ENCODE measurements at places on chromosomes 13 and 19.

GRCh38 chr19:36527341-36527740 is 730 bp downstream of the ZNF260 start:
- H3K36me3 ChIP-seq = peaks cover 30% of the 10 kb centered on the region
- peak overlapping the region; percentile 56 for H3K27ac ChIP-seq
- H3K4me3 ChIP-seq = peak overlapping the region; percentile 43
- no peaks in the 10 kb centered on the region for H3K4me1 ChIP-seq
- no peak for DNase-seq
- no peaks in the 10 kb centered on the region for H3K27me3 ChIP-seq

GRCh38 chr13:29543230-29544215 is 52.0 kb downstream of the SLC7A1 start:
- H3K36me3 ChIP-seq = peaks cover 42% of the 10 kb centered on the region
- H3K27ac ChIP-seq = no peak overlapping the region
- H3K27me3 ChIP-seq = no peaks in the 10 kb centered on the region

GRCh38 chr19:21127898-21128297 is 13.9 kb upstream of the ZNF431 start:
- no peak for DNase-seq
- H3K27me3 ChIP-seq = no peaks in the 10 kb centered on the region
- no peak overlapping the region for H3K4me3 ChIP-seq
- 0 out of 2 replicates have a peak, but pooled peaks cover 3% of the 10 kb centered on the region for H3K36me3 ChIP-seq
- no peak overlapping the region for H3K27ac ChIP-seq

DNA sequence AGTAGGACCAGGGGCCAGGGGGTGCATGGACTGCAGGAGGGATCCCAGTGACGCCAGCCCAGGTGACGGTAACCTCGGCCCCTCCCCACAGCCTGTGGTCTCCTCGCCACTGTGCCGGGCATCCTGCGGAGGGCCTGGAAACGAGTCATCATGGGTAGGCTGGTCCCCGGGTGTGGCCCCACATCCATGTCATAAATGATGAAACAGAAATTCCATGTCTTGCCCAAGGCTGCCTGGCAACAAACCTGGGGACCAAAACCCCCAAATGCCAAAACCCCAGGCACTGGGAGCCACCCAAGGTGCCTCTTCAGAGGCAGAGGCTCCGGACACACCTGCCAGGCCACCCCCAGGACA is 20.9 kb downstream of the MAP2K2 start:
- H3K4me3 ChIP-seq = no peak overlapping the region
- no peaks in the 10 kb centered on the region for H3K27me3 ChIP-seq
- H3K36me3 ChIP-seq = peaks cover 40% of the 10 kb centered on the region
- no peaks in the 10 kb centered on the region for H3K4me1 ChIP-seq
- H3K27ac ChIP-seq = no peak overlapping the region
- no peak for DNase-seq

- DNase-seq = no peak
- no peak overlapping the region for H3K4me3 ChIP-seq
- no peaks in the 10 kb centered on the region for H3K36me3 ChIP-seq
- H3K27me3 ChIP-seq = no peaks in the 10 kb centered on the region
- no peak overlapping the region for H3K27ac ChIP-seq
Observed at GRCh38 chr19:33904681-33905080, 108.0 kb downstream of the KCTD15 start.

- no peak overlapping the region for H3K4me3 ChIP-seq
- no peak overlapping the region for H3K27ac ChIP-seq
- H3K36me3 ChIP-seq = peaks cover 66% of the 10 kb centered on the region
- no peak for DNase-seq
- peaks cover 12% of the 10 kb centered on the region for H3K4me1 ChIP-seq
Observed at GRCh38 chr19:11044431-11044830, 44.8 kb upstream of the LDLR start.

GRCh38 chr13:46598820-46599180 is 45.8 kb downstream of the LRCH1 start:
- H3K27me3 ChIP-seq = no peaks in the 10 kb centered on the region
- peaks cover 39% of the 10 kb centered on the region for H3K4me1 ChIP-seq
- H3K4me3 ChIP-seq = no peak overlapping the region
- no peak overlapping the region for H3K27ac ChIP-seq
- H3K36me3 ChIP-seq = 0 out of 2 replicates have a peak, but pooled peaks cover 2% of the 10 kb centered on the region

GRCh38 chr19:38211151-38211591 is 12.9 kb downstream of the DPF1 start:
- no peak overlapping the region for H3K27ac ChIP-seq
- H3K36me3 ChIP-seq = 0 out of 2 replicates have a peak, but pooled peaks cover 5% of the 10 kb centered on the region
- no peaks in the 10 kb centered on the region for H3K27me3 ChIP-seq
- no peak for DNase-seq

DNA sequence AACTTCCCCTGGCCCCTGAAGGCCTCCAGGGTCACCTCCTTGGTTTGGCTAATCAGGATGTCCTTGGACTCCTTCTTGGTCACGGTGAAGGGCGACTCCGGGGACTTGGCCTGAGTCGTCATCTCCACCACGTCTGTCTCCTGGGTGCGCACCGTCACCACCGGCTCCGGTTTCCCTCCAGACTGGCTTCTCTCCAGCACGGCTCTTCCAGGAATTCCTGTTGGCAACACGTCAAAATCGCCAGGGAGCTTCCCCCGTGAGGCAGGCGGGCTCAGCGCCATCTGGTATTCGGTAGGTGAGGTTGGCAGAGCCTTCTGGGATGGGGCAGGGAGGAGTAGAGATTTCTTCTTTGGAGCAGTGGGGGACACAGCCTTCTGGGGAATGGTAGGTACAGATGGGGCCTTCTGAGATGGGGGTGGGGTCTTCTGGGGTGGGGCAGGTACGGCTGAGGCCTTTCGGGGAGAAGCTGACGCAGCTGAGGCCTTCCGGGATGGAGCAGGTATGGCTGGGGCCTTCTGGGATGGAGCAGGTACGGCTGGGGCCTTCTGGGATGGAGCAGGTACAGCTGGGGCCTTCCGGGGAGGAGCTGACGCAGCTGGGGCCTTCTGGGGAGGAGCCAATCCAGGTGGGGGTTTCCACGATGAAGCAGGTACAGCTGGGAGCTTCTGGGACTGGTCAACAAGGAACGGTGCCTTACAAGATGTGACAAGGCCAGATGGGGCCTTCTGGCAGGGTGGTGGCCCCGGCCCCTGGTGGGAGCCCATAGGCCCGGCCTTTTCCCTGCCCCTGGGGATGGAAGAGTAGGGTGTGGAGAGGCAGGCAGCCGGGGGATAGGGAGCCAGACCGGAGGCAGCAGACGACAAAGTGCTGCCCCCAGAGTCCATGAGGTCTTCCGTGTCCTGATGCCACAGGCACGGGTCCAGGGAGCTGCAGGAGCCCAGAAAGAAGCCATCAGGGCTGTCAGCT is 3.8 kb downstream of the GARIN5B start:
- no peaks in the 10 kb centered on the region for H3K36me3 ChIP-seq
- H3K27ac ChIP-seq = no peak overlapping the region
- H3K27me3 ChIP-seq = no peaks in the 10 kb centered on the region

DNA sequence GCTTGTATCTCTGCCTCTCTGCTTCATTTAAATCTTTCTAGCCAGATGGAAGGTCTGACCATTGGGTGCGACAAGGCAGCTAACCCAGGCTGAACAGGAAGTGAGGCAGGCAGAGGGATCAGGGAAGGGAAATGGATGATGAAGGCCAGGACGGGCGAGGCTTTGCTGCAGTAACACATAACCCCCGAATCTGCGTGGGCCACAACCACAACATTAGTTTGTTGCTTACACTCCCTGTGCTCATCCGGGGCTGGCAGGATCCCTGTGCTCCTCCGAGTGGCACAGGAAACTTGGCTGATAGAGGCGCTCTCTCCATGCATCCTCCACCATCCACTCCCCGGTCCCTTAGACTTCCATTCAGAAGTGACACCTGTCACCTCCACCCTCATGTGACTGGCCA is 1.1 kb upstream of the FLT3LG start:
- peaks cover 6% of the 10 kb centered on the region for H3K4me1 ChIP-seq
- no peak for DNase-seq
- H3K27ac ChIP-seq = no peak overlapping the region
- H3K4me3 ChIP-seq = no peak overlapping the region

GRCh38 chr19:15397782-15398181 is 18.2 kb upstream of the AKAP8 start:
- H3K27me3 ChIP-seq = no peaks in the 10 kb centered on the region
- no peak overlapping the region for H3K27ac ChIP-seq
- no peak overlapping the region for H3K4me3 ChIP-seq
- DNase-seq = no peak

DNA sequence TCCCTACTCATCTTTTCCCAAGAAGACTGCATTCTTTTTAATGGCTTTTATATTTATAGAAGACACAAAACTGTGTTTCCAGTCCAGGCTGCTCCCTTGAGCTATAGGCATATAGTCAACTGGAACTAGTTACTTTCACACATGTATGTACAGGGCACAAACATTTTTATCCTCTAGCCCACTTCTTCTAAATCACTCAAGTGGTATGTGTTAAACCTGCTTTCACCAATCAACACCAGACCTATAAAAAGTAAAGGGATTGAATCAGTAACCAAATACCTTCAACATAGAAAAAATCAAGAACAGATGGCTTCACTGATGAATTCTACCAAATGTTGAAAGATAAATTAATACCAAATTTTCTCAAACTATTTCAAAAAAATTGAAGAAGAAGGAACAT is 584.2 kb upstream of the SLITRK1 start:
- H3K27me3 ChIP-seq = no peaks in the 10 kb centered on the region
- no peak overlapping the region for H3K27ac ChIP-seq
- DNase-seq = no peak
- no peaks in the 10 kb centered on the region for H3K4me1 ChIP-seq
- no peak overlapping the region for H3K4me3 ChIP-seq

DNA sequence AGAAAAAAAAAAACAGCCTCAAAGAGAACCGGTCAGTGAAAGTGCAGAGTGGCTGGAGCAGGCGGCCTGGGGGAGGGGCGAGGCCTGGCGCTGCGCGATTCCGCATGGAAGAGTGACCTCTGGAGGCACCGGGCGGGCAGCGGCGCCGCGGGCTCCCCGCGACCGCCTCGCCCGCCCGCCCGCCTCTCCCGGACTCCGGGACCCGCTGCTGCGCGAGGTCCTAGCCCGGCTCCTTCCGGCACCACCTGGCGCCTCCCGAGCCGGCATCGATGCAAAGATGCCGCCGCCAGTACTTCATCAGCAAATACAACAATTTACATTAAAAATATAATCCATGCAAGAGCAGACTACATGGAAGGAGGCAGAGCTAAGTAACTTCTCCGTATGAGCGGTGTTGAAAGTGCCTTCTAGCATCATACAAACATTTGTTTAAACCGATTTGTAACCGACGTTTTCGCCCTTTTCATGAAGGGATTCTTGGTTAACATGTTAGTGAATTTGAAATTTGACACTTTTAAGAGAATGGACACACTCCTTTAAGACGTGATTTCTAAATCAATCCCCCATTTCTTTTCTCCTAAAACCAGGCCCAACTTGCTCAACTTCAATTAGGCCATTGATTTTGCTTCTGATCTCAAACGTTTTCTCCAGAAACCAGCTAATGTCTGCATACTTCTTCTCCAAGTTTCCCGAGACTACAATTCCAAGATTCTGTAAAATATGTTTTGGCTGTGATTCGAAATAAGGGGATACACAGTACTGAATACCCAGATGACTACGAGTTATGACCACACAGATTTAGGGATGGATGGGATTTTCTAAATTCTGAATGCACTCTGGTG is 2.1 kb downstream of the EFNB2 start:
- DNase-seq = peak; percentile 73
- peak overlapping the region; percentile 83 for H3K27ac ChIP-seq
- peaks cover 51% of the 10 kb centered on the region for H3K36me3 ChIP-seq

DNA sequence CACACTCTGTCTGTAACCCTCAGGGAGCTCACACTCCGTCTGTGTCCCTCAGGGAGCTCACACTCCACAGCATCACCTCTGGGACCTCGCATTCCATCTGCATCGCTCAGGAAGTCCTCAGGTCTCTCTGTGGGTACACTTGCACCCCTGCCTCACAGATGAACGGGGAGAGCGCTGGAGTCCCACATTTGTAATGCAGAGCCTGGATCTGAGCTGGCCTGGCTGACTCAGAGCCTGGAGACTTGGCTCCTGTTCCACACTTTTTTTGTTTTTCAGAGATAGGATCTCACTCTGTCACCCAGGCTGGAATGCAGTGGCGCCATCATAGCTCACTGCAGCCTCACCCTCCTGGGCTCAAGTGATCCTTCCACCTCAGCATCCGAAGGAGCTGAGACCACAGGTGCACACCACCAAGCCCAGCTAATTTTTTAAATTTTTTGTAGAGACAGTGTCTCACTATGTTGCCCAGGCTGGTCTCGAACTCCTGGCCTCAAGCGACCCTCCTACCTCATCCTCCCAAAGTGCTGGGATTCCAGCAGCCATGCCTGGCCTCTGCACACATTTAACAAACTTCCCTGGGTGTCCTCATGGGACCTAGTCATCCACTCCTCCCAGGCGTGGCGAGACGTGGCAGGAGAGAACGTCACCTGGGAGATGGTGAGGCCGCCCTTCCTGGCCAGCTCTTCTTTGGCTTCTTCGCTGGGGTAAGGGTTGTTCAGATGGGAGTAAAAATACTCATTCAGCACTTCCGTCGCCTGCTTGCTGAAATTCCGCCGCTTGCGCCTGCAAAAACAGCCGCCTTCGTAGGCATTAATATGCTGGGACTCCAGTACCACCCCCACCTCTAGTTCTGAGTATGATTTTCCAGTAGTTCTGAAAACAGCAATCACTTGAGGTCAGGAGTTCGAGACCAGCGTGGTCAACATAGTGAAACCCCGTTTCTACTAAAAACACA is 31.0 kb downstream of the CILP2 start:
- H3K4me3 ChIP-seq = no peak overlapping the region
- H3K27ac ChIP-seq = no peak overlapping the region
- H3K4me1 ChIP-seq = no peaks in the 10 kb centered on the region
- H3K36me3 ChIP-seq = peaks cover 6% of the 10 kb centered on the region

DNA sequence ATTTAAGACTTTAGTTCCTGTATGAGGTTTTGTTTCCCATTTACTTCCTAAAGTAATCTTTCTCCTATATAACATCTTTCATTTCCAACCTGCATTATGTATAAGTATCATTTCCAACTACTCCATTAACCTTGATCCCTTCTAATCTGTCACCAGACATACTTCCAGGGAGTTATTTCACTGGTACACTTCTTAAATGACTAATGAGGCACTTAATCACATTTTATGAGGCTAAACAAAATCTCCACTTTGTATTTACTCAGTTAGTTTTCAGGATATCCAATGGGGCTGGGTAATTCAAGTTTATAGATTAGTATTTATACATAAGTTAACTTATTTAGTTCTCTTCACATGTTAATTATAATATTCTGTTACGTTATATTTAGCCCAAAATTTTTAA is 634.7 kb downstream of the PCDH17 start:
- no peak for DNase-seq
- no peaks in the 10 kb centered on the region for H3K27me3 ChIP-seq
- no peaks in the 10 kb centered on the region for H3K4me1 ChIP-seq
- H3K4me3 ChIP-seq = no peak overlapping the region
- H3K36me3 ChIP-seq = no peaks in the 10 kb centered on the region

- peaks cover 15% of the 10 kb centered on the region for H3K27me3 ChIP-seq
- H3K36me3 ChIP-seq = no peaks in the 10 kb centered on the region
- DNase-seq = no peak
- no peaks in the 10 kb centered on the region for H3K4me1 ChIP-seq
- peak overlapping the region; percentile 11 for H3K4me3 ChIP-seq
Observed at GRCh38 chr13:113129921-113130750, 7.5 kb downstream of the F10 start.
